ENCODE measurements at places on chromosomes 2 and 18.

DNA sequence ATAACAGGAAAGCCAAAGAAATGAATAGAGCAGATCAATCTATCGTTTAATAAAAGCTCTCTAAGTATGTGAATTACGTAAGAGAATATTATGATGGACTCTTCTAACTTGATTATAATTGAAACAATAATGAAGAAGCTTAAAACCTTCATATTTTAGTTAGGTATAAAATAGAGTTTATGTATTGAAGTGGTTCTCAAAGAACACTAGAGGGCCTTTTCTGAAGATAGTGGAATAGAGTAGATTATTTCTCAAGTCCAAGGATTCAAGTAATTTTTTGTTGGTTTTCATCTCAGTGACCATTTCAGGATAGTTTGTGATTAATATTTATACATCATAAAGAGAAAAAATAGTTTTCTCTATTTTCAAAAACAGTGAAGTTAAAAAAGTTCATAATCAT lies 97.7 kb downstream of the NBEAL1 start:
- DNase-seq, result no peak

- DNase-seq, result no peak
These were observed 9.0 kb downstream of the EMX1 start for GRCh38 chr2:72926368-72926767.

DNA sequence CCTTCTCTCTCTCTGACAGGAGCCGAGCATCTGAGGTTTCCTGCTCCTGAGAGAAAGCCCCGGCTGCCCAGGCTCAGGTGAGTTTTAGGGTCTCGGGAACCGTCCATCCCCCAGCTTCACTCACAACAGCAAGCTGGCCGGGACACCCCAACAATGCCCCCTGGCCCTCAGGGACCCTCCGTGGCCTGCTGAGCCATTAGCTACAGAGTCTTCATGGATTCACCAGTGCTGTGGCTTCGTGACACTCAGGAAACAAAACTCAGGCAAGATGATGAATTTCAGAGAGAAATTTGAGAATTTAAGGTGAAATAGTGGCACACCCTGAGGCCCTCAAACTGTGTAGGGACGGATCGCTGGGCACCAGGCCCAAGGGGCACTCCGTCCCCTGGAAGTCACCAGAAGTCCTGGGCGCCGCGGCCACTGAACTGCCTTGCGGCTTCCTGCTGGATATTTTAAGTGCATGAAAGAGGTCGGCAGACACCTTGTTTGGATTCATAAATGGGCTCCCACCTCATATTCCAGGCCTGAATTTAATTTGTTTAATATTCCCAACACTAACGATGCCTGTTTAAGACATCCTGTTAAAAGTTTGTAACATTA lies 368.3 kb upstream of the SALL3 start:
- DNase-seq, result no peak

- DNase-seq, result no peak
These were observed 44.9 kb downstream of the DYSF start for GRCh38 chr2:71498261-71498701.

GRCh38 chr2:3635171-3635974 lies 22.6 kb upstream of the ALLC start:
- DNase-seq, result no peak

DNA sequence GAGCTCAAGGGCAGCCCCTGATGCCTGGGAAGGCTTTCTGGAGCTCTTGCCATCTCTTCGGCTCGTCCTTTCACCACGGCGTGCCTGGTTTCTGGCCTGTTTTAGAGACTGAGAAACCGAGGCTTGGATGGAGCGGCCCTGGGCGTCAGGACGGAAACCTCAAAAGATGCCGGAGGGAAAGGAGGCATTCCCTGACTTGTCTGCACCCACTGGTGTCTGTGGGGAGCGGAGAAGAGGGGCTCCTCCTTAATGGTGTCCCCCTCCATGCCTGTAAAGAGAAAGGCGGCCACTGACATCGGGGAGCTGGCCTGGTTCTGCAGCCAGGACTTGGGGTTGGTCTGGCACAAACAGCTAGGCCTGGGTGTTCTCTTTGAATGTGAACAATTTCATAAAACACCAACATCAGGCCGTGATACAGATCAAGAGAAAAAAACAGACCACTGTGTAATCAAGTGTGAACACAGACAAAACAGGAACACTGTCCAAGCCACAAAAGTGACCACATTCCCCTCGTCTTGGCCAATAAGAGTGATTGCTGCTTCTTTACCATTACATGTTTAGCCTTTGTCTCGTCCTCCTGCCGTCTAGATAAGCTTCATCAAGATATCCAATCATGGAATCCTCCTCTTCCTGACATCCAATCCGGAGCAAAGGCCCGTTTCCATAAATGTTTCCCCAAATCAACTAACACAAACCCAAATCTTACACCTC lies 633 bp upstream of the ILKAP start:
- no peak for DNase-seq

DNA sequence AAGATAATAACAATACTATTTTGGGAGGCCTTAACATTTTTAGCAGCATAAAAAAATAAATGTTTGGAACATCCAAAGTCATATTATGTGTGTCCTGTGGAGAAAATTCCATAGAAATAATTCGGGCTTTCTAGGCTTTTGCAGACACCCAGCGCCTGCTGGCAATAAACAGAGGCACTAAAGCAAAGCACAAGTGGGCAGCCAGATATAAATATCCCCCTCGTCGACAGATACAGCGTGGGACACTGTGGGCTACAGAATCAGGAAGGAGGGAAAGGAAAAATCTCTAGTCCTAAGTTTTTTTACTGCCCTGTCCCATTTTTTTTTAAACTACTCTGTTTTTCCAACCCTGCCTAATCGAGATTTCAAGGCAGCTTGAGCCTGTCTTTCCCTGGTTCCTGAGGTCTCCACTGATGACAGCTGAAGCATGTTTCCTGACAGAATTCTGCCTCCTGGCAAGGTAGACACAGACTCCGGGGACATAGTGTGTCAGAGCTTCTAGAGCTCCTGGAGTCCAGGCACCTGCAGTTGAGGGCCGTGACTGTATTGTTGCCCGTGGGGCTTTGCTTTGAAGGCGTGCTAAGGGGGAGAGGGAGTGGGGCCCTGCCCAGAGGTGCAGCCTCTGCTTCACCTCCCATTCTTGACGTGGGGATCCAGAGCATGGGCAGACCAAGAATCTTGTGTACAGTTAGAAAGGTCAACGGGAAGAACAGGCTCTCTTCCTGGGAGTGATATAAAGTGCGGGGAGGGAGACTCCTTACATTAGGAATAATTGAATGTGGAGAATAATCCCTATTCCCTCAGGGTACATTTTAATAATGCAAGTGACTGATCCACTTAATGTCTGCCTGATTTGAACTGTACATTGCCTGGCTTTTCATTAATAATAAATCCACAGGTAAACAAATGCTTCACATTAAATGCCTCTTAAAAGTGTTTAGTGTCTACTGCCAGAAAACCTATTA lies 232.3 kb downstream of the DCC start:
- no peak for DNase-seq

DNA sequence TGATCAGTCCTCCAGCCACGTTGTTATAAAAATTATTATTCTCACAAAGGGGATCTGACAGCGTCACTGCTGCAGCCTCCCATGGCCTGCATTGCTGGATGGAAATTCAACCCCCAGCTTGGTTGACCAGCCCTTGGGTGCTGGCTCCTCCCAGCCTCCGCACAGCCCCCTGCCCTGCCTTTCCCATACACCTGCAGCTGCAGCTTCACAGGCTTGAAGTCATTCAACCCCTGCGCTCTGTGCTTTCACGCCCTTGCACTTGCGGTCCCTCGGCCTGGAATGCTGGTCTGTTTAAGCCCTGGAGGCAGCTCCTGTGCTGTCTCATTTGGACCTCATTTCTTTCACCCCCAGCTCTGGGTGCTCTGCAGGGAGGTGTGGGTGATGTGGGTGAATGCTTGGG lies 860 bp upstream of the CD8A start:
- no peak for DNase-seq
